ENCODE measurements at places on chromosomes 6 and 20. TPM values are rescaled to one million over a fixed set of nuclear protein-coding genes. Genes with fewer than 3 reads are reported as not detected.

DNA sequence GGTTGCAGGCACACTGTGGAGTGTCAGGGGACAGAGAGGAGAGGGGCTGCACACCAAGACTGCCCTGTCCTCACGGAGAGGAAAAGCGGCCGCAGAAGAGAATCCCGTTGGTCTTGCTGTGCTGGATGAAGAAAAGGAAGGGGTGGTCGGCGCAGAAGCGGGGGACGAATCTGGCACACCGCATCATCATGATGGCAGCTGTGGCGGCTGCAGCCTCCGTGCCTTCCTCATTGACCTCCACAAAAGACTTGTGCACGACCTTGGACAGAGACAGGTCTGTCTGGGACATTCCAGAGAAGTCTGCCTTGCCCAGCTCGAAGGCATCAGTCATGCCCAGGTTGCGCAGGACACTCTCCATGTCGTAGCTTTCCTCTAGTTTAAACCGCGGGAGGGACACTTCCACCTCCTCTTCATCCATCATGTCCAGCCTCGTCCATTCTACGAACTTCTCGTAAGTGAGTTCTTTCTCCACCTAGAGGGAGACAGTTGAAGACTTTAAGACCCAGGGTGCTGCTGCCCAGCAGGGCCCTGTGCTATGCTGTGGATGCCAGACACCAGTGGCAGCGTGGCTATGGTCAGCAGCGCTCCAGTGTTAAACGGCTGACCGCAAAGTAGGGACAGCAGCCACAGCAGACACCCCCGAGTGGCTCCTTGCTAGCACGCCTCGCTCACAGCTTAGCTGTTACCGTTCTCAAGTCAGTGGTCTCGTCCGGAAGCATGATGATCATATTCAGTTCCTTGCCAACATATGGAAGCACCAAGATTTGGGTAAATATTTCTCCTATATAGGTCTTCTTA lies 22.9 kb downstream of the SERPINB6 start:
- DNase-seq: peak; percentile 23

Gene RIPPLY2
- total RNA-seq: not detected

Gene TRIM31
- not detected for total RNA-seq

Gene HRH3
- not detected for total RNA-seq

DNA sequence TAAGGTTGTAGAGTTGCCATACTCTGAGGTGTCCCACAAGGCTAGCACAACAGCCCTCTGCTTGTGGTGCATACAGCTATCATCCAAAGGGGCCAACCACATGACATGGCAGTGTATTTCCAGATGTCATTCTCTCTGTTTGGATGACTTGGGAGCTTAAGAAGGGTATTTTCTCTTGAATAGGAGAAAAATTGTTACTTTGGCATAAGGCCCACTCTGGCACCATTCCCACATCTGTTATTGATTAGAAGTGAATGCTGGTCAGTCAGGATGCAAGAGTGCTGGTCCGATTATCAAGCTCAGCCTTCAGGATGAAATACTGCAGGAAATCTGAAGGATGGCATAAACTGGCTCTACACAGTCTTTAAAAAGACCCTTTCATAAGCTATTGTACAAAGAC lies 83.6 kb upstream of the C20orf144 start:
- DNase-seq: no peak

- no peak for DNase-seq
These were observed 124.7 kb downstream of the QKI start for GRCh38 chr6:163539101-163539762.

DNA sequence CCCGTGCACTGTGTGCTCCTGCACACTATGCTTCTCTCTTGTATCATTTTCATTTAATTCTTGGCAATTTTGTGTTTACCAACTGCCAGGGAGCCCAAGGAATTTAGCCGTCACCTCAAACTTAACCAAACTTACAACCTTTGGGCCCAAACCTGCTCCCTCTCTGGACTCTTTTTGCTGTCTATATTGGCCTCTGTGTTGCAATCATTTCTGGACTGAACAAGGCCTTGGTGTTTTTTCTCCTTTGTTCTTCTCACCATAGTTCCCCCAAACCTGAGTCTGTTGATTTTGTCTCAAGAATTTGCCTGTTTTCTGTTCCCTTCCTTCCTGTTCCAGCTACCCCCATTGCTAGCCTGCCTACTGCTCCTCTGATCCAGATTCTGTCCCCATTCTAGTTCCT lies 19.2 kb downstream of the DCBLD1 start:
- no peak for DNase-seq

DNA sequence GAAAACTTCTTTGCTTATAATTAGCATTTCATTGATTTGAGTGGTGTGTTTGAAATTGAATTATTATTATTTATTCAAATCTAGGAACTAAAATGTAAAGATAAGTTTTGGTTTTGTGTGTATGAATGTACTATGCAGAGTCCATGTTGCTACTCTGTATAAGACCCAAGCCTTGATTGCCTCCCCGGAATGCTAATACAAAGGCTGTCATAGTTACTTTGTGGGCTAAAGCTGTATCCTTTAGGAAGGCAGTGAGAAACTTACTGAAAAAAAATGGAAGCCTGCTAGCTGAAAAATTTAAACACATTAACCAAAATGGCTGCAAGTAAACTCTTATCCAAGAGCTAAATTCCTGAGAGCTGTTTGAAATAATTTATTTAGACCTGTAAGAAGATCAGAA lies 213.3 kb downstream of the ZFAND3 start:
- no peak for DNase-seq

DNA sequence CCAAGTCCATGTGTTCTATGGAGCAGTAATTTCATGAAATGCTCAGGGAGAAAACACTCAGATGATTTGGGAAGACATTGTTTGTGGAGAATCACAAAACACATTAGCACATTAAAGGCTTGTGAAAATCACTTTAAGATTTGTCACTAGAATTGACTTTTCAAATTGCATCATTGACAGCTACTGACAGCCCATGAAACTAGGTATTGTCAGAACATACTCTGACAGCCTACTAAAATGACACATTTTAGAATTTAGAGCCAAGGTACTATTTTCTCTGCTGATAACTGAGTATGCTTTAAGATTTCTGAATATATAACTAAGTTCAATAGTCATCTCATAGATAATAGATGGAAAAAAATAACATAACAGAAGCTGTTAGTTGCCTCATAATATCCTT lies 67.4 kb upstream of the FOXC1 start:
- DNase-seq: no peak

- DNase-seq: no peak
These were observed 17.1 kb downstream of the ALDH8A1 start for GRCh38 chr6:134932535-134933470.

GRCh38 chr6:108608453-108609275 lies 47.9 kb downstream of the FOXO3 start:
- no peak for DNase-seq

GRCh38 chr20:50304501-50304856 lies 113.8 kb downstream of the CEBPB start:
- no peak for DNase-seq

- DNase-seq: no peak
These were observed 213.9 kb upstream of the SULF2 start for GRCh38 chr20:47999166-47999565.

GRCh38 chr6:4910037-4910760 lies 93.6 kb downstream of the RPP40 start:
- no peak for DNase-seq

- peak; percentile 75 for DNase-seq
These were observed 6.8 kb upstream of the ADTRP start for GRCh38 chr6:11785415-11785773.

DNA sequence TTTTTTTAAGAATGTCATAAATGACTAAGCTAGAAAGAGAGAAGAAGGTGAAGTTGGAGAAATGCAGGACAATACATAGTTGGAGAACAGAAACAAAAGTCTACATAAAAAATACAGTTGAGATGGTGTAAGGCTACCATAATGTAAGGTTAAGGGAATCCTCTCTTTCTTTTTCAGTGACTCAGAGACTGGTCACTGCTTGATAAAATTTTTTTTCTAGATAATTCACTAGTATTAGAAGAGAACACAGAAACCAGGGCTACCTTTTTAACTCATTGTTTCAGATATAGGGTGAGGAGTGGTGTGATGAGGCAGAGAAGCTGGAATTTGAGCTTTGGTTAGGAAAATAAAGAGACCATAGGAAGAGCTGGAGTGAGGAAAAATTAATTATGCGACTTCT lies 18.2 kb upstream of the EDN1 start:
- no peak for DNase-seq

Gene ENPP3
- total RNA-seq: 1.4 TPM

Gene RAMACL
- total RNA-seq: 0.29 TPM
